ENCODE measurements at places on chromosomes 1 and 21.

- peak; percentile 12 for DNase-seq
Measured at GRCh38 chr1:2821966-2822620, 20.6 kb upstream of the TTC34 start.

DNA sequence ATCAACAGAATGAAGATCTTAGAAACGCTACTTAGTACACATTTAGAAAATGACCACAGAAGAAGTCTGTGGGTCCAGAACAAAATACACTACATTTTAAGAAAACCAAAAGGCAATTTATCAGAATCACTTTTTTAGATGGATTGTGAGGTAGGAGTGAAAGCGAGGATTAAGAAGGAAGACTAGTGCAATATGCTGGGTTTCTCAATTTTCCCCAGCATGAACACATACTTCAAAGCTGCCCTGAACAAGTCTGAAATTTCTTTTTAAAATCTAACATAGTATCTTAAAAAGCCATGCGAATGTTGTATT is 200.5 kb downstream of the SLC45A1 start:
- DNase-seq, result no peak

DNA sequence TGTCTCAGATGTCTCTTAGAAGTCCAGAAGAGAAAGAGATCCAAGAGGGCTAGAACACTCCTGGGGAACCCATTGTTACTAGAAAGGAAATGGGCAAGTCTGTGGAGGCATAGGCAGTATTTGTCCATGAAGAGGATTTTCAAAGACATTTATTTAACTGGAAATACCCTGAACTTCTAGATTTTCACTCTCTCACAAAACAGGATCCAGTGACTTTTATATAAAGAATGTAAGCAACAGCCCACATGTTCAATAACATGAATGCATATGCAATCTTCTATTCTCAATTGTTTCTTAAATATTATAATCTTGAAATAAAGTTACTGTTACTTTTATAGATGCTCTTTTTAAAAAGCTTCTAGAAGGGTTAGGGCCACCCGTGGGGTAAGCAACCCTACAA is 53.4 kb downstream of the TBX15 start:
- DNase-seq, result no peak

GRCh38 chr21:45224189-45224938 is 63.3 kb downstream of the POFUT2 start:
- DNase-seq, result peak; percentile 80

DNA sequence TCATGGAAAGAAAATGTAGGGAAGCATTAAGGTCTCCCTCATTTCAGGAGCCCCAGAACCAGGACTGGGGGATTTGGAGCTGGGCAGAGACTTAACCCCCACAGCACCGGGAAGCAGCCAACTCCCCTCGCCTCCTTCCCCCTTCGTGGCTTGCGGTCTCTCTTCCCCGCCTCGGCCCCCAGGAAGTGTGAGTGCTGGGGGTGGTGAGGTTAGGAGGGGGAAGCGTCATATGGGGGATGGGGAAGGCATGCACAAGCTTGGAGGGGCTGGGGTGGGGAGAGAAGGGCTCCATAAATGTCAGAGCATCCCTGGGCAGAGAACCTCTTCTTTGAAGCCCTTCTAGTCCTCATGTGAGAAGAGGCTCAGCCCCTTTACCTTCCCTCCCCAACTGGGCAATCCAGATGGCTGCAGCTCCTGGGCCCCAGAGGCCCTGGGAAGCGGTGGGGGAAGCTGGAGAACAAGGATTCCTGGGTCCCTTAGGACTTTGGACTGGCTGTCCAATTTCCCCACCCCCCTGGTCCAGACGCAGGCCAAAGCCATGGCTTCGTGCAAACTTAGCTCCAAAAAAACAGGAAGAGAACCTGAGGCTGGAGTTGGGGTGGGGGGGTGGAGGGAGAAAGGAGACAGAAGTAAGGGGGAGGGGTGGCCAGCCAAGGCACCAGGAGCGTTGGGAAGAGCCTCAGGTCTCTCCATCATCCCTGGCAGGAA is 7.8 kb downstream of the ZBTB7B start:
- no peak for DNase-seq

DNA sequence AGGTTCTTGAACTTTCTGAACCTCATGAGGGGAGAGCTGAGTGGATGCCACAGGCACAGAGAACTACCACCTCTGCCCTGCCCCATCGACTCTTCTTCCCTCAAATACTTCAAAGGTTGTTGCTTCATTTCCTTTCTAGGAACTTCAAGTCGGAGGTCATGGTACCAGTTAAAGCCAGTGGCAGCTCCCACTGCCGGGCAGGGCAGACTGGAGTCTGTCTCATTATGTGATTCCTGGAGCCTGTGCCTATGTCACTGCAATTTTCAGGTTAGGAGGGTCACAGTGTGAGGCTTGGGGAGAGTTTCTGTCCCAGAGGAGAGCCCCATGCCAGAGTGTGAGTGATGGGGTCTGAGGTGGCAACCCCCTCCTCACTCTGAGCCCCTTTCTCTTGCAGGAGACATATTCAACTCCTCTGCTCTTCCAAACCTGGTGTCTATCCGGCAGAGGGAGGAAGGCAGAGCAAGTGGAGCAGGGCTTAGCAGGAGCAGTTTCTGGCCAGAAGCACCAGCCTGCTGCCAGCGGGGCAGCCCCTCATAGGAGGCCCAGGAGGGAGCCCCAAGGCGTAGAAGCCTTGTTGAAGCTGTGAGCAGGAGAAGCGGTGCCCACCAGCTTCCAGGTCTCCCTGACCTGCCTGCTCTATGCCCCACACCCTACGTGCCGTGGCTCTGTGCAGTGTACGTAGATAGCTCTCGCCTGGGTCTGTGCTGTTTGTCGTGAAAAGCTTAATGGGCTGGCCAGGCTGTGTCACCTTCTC is 29.3 kb downstream of the CAMK1G start:
- no peak for DNase-seq

DNA sequence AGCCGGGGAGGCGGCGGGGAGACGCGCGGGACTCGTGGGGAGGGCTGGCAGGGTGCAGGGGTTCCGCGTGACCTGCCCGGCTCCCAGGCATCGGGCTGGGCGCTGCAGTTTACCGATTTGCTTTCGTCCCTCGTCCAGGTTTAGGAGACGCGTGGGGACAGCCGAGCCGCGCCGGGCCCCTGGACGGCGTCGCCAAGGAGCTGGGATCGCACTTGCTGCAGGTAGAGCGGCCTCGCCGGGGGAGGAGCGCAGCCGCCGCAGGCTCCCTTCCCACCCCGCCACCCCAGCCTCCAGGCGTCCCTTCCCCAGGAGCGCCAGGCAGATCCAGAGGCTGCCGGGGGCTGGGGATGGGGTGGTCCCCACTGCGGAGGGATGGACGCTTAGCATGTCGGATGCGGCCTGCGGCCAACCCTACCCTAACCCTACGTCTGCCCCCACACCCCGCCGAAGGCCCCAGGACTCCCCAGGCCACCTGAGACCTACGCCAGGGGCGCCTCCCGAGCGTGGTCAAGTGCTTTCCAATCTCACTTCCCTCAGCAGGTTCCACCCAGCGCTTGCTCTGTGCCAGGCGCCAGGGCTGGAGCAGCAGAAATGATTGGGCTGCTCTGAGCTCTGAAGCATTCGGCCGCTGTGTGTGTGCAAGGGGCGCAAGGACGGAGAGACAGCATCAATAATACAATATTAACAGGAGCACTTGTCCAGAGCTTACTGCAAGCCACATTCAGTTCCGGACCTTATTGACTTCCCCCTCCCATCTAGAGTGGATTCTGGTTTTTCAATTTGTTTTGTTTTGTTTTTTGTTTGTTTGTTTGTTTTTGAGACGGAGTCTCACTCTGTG is 10.3 kb downstream of the SIM2 start:
- DNase-seq, result no peak

DNA sequence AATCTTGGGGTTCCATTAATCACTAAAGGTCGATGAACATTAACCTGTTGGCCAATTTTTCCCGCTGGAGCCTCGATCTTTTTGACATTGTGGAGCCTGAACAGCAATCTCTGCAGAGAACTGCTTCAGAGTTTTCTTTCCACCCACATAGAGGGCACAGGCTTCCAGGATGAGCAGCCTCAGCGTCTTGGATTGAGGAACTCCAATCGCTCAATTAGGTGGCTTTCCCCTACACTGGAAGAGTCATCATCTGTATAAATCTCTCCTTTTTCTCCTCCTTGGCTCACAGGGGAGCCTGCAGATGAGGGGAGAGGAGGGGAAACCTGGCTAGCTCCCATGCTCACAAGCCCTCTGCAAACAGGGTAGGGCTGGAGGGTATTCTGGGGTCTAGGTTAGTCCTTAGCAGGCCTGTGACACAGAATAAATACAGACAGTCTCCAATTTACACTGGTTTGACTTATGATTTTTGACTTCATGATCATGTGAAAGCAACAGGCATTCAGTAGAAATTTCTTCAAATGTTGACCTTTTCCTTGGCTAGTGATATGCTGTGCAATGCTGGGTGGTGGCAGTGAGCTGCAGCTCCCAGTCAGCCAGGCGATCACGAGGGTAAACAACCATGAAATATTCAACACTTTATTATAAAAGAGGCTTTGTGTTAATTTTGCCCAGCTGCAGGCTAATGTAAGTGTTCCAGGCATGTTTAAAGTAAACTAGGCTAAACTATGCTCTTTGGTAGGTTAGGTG is 80.8 kb downstream of the PGBD5 start:
- DNase-seq, result no peak

DNA sequence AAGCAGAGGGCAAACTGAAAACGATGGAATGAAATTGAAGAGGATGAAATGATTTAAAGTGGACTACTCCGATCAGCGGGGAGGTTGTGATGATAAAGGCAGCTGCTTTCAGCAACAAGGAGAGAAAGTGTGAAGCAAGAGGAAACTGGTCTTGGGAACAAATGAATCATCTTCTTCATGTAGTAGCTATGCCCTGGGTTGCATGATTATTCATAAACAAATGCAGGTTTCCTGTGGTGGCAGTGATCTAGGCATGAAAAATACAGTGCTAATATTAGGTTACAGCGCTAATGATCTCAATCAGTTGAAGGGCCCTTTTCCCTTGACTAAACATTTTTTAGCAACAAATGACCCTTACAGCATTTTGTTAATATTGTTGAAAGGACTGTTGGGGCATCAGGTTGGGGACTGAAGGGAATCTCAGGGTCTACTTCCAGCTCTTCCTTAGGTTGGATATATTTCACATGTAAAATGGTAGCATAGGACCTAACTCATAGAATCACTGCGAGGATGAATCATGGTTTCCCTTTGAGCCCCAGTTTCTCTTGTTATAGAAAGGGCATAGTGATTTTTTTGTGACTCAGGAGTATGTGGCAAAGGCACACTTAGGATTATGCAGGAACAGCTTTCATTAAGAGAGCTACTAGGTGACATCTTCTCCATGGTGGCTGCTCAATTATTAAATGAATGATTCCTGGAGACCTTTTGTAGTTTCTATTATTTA is 1.9 kb upstream of the ZFYVE9 start:
- DNase-seq, result peak; percentile 63

GRCh38 chr21:34221331-34222030 is 142.3 kb upstream of the KCNE2 start:
- no peak for DNase-seq

DNA sequence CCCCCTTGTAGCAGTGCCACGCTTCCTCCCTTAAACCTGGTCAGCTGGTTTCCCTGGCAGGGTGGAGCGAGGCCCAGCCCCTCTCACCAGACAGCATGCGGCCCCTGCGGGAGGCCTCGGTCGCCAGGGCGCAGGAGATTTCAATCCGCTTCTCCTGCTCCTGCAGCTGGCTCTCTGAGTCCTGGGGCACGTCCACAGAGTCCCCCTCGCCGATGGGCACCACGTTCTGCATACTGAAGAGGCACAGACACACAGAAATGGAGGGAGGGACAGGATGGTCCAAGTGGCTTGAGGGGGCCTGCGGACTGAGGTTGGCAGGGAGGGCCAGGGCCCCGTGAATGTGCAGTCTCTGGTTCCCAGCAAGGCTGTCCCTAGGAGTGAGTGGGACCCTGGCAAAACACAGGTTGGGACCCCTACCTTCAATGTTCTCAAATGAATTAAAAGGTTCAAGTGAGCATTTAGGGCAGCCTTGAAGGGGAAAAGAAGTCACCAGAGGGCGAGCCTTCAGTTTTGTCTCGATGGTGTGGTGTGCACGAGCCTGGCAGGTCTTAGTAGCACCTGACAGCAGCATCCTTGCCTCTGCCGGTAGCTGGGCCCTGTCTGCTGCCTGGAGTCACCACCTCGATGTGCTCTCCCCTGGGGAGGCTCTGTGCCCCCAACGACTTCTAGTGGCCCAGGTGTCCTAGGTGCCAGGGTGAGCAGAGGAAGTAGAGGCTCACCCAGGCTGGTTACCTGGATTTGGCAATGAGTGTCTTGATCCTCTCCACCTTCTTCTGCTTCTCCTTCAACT is 14.4 kb upstream of the GOLT1A start:
- no peak for DNase-seq

DNA sequence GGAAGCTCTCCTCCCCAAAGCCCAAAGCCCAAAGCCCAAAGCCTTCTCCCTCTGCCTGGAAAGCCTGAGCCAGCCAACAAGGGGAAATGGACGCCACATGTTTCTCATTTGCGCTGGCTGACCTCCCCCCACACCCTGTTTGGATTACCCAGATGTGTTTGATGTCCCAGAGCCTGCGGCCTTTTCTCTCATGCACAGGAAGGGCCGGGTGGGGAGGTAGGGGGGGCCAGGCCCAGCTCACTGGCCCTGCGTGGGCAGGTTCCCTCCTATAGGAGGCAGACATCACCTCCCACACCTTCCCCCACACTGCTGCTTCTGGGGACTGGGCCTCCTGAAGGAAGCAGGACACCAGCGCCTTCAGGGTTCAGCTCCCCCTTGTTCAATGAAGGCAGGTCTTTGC is 116.3 kb downstream of the NAV1 start:
- DNase-seq, result no peak

- DNase-seq, result no peak
Measured at GRCh38 chr1:228064741-228065542, 17.6 kb upstream of the ARF1 start.

DNA sequence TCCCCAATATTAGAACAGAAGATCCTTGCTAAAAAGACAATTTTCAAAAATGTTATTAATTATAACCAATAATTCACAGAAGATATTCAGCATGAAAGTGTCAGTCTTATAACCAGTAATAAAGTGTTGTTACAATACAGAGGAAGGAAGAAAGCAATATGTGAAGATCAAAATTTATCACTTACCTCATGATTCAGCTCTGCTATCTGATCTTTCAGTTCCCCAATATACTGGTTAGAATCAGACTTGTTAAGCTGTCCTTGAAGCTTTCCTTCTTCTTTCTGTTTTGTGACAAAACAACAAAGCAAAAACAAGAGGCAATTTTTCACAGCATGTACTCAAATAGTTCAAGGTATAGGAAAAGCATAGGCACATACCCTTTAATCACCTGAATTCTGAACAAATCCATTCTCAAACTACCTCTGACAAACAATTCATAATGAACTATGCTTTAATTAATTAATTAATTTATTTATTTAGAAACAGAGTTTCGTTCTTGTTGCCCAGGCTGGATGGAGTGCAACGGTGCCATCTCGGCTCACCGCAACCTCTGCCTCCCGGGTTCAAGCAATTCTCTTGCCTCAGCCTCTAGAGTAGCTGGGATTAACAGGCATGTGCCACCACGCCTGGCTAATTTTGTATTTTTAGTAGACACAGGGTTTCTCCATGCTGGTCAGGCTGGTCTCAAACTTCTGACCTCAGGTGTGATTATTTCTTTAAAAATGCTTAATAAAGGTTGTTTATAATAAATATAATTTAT is 76.9 kb upstream of the GFI1 start:
- no peak for DNase-seq

DNA sequence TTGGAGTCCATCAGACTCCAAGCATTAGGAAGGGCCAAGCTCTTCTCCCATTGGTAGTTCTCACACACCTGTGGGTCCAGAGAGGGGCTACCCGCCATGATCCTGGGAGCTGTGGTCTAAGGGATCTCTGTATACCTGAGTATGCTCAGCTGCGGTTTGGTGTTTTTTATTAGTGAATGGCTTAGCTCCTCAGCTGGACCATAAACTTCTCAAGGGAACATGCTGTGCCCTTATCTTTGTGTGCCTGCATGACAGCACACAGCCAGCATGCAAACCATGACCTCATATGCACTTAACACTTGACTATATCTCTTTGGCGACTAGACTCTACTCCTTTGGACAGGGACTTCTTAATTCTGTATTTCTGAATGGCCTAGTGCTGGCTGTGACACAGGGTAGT is 94.5 kb downstream of the CD58 start:
- DNase-seq, result no peak
